Activated T-helper 9 cell treated with anti-CD3 and anti-CD28 coated beads, Interleukin-2, amount 50 U/mL, for 16 hours (primary cell): ENCODE measurements at places on chromosomes 16 and 17.

GRCh38 chr16:48381201-48381600 lies 4.0 kb downstream of the SIAH1 start:
- DNase-seq: no peak

GRCh38 chr17:58352596-58353388 lies 791 bp upstream of the SUPT4H1 start:
- no peak for DNase-seq

DNA sequence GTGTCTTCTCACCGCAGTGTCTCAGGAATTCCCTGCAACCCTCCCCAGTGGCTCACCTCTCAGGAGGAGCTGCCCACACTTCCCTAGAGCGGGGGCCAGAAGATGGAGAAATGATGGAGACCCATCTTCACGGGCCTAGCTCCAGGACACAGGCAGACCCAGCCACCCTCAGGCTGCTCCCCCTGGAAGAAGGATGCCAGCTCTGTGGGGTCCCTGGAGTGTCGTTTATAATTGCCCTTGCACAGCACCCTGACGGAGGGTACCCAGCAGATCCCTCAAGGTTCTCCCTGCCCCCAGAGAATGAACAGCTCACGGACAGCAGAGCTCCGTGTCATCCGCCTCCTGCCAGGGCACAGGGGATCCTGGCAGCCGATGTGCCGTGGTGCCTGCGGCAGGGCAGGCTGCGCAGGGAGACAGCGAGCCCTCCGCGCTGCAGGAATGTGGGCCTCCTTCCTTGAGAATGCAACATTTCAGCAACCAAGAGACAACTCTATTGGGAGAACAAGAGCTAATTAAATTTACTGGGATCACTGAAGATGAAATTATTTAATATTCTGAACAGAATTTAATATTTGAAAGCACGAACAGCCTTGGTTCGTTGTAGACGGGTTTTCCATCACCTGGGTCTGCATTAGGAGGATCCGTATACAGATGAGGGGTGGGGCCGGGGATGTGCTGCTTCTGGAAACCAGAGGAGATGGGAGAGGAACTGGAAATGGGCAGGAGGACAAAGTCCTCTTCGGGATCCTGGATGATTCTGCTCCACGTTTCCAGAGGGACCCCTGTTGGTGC lies 21.0 kb upstream of the RBFOX3 start:
- no peak for DNase-seq

DNA sequence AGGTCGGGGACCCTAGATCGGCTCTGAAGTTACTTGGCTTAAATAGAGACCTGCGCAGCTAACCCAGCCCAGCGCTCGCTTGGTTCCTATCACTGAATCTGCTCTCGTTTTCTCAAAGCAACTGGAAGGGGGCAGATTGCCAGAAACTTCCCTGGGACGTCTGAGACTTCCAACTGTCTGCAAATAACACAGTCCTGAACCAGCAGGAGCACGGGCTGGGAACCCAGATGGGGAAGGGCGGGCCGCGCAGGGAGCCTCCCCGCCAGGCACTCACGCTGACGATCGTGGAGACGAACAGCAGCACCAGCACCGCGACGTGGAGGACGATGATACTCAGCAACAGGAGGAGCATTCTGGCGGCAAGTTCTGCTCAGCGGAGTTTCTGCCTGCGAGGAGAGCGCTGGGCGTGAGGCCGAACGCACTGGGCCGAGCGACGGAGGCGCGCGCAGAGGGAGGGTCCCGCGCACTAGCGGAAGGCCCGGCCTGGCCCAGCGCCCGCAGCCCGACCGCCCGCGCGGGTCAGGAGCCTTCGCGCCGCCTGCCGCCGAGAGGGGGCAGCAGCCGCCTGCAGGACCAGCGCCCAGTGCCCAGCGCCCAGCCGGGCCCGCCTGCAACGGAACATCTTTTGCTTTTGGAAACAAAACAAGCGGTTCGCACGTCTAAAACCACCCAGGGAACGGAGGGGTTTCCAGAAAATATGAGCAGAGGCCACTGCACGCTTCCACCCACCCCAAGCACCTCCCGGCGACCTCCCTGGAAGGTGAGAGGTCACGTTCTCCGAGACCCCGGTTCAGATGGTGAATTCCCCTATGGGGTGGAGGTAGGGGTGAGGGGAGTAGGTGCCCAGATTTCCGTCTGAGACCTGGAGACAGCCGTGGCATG lies 4.5 kb downstream of the PMP22 start:
- peak; percentile 19 for DNase-seq

DNA sequence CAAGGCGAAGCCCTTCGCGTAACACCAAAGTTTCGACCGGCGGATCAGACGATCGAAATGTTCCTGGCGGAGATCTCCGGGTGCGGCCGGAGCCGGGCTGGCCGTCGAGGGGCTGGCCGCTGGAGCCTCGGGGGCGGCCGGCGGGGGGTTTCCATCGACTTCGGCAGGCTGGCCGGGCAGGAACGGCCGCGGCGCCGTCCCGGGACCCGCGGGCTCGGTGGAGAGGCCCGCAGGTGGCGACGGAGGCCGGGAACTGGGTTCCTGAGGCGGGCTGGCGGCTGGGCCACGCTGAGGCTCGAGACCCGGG lies 1.1 kb downstream of the EPOP start:
- DNase-seq: peak; percentile 13

DNA sequence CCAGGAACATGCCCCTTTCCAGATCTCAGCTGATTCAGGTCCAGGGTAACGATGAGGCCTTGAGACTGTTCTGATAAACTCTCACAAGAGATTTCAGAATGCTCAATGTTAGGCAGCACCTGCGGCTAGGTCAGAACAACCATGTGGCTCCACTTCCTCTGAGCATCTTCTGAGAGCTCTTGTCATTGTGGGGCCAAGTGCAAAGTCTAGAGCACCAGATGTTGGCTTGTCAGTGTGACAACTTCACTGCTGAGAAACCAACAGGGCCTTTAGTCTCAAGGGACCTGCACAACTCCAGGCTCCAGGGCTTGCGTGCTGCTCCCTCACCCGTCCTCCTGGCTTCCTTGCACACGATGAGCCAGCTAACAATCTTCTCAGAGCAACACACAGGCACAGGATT lies 29.0 kb downstream of the FCSK start:
- DNase-seq: no peak

GRCh38 chr16:4382795-4383357 lies 11.2 kb downstream of the VASN start:
- DNase-seq: no peak

- DNase-seq: no peak
These were observed 136.9 kb downstream of the MAP2K6 start for GRCh38 chr17:69551212-69552010.

GRCh38 chr16:51072591-51072990 lies 78.5 kb downstream of the SALL1 start:
- DNase-seq: no peak

GRCh38 chr17:70104791-70105523 lies 29.9 kb downstream of the KCNJ16 start:
- DNase-seq: no peak

DNA sequence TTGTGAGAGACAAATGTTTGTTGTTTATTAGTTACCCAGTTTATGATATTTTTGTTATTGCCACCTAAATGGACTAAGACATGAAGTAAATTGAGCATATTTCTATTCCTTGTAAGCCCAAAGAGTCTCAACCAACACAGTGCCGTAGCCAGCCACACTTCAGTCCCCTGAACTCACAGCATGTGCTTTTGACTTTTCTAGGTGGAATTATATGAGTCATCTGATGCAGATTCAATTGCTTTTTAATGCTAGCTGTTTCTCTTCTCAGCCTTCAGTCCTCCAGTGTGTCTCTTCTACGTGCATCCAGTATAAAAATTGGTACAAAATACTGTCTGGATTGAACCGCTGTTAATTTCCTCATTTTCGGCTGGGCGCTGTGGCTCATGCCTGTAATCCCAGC lies 39.0 kb downstream of the IQCK start:
- DNase-seq: no peak

DNA sequence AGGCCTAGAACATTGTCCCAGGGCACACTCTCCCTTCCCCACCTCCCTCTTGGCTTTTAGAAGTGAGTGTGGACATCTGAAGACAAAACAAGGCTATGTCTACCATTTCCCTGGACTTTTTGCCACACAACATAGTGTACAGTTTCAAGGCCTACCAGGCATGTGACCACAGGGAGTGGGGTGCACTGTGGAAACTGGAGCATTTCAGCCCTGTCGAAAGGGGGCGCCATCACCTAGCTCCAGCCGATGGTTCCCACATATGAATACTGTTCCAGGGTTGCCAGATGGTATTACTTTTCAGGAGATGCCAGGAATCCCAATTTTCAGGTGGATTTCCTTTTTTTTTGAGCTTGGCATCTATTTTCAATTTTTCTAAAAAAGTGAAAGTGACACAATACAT lies 140.7 kb downstream of the KATNIP start:
- DNase-seq: no peak

DNA sequence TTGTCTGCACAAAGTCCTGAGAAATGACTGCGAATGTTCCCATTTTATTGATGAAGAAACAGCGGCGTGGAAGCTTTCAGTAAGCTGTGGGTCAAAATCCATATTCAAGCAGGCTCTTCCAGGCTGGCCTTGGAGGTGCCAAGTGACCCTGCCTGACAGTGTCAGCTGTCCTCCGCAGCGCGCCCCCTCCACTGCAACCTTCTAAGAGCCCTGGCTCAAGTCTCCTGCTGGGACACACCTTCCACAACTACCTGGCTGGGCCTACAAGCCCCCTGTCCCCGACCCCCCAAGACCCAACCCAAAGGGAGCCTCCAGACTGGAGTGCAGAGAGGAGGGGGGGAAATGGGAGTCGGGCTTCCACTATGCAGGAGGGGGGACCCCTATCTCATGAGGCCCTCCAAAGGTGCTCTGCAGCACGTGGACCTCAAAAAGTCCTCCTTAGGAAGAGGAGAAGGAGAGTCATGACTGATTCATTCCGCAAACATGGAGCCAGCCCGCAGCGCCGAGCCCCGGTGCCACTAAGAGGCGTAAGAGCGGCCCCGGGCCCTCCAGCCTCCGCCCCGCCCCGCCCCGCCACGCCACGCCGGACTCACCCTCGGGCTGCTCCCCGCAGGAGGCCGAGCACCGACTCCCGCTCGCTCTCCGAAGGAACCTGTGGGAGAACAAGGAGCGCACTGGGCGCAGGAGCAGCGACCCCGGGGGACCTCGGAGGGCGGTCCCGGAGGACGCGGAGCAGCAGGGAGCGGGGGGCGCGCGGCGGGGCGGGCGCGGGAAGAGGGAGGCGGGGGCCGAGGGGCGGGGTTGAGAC lies 574 bp downstream of the MPP3 start:
- no peak for DNase-seq

DNA sequence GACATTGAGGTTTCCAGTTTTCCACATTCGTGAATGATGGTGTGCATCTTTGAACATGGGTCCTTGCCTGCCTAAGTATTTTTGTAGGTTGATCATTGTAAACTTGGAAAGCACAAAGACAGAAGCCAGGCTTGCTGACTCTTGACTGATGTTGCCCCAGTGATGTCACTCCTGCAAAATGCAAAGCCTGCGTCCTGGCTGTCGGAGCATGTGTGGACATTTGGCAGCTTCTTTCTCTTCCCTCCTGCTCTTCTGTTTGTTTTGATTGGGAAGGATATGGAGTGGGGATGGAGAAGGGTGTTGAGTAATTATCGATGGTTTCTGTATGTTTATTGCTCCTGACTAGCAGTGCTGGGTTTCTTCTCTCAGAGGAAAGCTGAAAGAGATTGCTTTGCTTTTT lies 3.2 kb downstream of the NDE1 start:
- no peak for DNase-seq

DNA sequence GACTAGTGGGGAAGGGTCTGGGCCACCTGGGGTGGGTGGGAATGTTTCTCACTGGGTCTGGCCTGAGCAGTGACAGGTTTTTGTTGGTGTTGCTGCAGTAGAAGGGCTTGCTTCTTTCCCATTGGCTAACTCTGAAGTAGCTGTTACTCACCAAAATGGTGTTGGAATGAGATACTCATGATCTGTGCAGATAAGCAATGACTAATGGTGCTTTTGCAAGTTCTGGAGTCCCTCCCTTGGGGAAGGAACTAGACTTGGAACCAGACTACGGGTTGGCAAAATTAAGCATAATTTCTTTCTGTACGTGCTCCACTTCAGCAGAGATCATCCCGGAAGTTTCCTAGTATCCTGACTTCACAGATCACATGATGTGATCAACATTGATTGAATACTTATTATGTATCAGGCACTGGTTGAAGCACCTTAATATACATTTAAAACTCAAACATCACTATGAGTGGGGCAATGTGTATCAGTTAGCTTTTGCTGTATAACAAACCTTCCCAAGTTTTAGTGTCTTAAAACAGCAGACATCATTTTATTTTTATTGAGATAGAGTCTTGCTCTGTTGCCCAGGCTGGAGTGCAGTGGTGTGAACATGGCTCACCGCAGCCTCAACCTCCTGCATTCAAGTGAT lies 30.1 kb downstream of the CHP2 start:
- no peak for DNase-seq

- no peak for DNase-seq
These were observed 5.5 kb downstream of the CBFA2T3 start for GRCh38 chr16:88971371-88972097.

DNA sequence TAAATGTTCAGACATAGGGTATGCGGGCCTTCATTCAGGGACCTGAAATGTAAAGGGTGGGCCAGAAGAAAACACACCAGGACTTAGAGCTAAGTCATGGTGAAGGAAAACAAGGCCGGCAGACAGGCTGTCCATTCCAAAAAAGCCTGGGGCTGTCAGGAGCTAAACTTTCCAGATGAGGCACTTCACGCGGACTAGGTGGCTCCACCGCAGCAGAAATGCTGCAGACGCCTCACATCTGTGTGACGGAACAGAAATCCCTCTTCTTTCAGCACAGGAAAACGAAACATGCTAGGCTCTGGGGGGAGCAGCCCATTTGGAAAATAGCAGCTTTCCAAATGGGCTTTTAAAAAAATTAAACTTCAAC lies 88.7 kb downstream of the HS3ST3A1 start:
- no peak for DNase-seq
